ENCODE measurements at places on chromosomes 6 and 20.

GRCh38 chr6:57324538-57324937, 7.1 kb downstream of the PRIM2 start:
- DNase-seq = no peak

GRCh38 chr6:135372758-135373157, 124.8 kb downstream of the AHI1 start:
- no peak for DNase-seq

- no peak for DNase-seq
These were observed 152.3 kb downstream of the BTBD9 start for GRCh38 chr6:38487423-38487822.

DNA sequence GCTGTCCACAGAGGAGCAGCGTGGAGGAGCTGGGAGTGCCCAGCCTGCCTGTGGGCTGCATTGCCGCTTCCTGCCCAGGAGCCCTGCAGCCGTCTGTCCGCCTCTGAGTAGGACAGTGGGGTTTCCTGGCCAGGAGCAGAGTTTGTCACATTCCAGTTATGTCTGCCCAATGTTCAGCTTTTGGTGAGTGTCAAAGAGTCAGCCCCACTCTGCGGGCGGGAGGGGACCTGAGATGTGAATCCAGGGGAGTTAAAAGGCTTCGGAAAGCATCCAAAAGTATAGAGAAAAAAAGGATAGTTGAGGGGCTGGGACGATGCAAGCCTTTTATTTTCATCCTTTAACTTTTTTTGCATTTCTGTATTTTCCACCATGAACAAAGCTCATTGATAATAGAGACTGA, 7.2 kb upstream of the GATA5 start:
- no peak for DNase-seq

DNA sequence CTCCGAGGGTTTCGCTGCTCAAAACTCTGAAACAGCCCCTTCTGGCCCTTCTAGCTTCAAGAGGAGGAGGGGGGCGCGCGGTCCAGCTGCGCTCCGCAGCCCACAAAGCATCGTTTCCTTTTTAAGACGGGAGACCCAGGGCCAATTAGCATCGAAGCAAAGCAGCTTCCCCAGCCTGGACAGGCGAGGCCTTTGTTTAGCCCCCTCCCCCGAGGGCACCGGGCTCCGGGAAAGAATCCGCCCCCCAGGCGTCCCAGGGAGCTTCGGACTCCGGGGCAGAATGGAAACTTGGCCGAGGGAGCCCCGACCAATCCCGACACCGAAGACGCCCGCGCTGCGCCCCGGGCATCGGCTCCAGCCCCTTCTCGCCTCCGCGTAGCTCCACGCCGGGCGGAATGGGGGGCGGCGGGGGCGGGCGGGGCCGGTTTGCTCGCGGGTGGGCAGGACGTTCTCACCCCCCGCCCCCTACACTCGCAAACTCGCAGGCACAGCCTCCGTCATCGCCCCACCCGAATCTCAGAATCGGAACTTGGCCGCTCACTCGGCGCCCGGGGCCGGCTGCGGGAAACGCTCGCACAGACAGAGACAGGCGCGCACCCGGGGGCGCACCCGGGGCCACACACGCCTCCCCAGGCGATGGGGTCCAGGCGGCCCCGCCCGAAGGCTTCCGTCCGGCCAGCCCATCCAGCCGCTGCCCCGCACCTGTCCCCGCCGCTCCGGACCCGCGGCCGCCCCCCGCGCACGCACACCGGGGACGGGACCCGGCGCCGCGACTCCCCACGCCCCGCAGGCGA, 628 bp downstream of the NKAIN4 start:
- no peak for DNase-seq

- no peak for DNase-seq
These were observed 15.5 kb downstream of the CCDC167 start for GRCh38 chr6:37483917-37484785.

DNA sequence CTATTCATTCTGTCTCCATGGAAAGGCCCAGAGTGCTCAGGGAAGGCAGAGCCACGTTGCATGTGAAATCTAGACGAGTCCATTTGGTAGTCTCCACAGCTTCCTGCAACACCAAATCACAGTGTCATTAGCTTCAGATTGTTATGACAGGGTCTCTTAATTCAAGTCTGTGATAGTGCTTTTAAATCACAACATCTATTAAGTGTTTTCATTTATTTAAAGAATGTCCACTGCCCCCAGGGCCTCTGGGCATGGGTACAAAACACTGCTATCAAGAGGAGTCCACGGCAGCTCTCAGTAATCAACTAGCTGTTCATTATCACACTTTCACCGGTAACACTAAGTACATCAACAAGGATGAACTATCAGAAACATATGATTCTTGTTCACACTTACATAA, 455.9 kb upstream of the JARID2 start:
- DNase-seq = no peak

GRCh38 chr6:131231103-131231502, 95.8 kb downstream of the AKAP7 start:
- no peak for DNase-seq

DNA sequence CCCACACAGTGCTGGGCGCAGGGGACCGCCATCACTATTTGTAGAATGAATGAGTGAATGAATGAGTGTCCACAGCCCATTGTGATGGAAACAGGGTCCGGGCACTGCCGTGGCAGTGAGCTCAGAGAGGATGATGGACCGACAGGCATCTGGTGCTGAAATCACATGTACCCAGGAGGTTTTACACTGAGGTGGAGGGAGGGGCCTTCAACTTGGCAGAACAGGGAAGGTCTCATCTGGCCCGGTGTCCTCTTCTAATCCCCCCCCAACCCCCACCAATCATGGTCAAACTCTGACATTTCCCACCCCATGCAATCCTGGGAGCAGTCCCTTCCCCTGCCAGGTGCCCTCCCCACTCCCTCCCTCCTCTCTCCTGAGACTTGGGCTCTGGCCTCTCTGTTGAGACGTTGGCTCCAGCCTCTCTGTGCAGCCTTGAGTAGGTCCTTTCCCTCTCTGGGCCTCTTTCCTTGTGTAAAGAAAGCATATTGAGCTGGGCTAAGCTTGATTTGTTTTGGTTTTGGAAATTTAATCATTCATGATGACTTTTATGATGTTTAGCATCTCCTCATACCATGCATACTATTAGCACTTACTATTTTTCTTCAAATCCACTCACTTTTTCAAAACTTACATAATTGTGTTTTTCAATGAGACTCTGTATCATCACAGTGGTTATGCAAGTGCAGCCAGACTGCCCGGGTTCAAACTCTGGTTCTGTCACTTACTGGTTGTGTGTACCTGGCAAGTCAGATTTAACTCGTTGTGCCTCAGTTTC, 10.8 kb downstream of the KIAA1755 start:
- DNase-seq = no peak

- no peak for DNase-seq
These were observed 29.2 kb upstream of the BTN3A2 start for GRCh38 chr6:26335631-26336323.

DNA sequence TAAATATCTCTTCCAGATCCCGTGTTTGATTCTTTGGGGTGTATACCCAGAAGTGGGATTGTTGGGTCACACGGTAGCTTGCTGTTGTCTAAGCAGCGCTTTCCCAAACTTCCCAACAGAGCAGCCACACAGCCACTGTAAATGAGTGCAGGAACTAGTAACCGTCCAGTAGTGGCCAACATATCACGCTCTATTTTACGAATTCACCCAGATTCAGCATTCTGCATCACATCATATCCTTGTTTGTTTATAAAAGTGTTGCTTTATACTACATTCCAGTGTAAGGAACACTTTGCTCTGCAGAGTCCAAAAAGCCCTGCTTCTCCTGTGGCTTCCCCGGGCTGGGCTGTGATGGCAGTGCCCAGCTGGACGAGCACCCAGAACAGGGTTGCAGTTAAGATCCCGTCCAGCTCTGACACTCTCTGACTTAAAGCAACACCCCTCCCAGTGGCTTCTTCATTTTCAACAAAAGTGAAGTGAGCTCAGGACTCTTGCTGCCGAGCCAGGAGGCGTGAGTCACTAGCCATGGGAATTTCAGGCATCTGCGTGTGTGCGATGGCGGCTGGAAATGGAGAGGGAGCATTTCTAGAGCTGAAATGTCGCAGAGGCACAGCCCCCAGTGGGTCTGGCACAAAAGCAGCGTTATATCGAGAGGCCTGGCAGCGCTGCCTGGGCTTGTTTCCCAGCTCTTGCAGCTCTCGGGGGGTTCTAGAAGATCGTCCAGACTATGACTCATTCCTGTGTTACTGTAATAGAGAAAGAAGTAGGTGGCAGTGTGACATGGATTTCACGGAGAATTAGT, 216.3 kb upstream of the ECI2 start:
- peak; percentile 95 for DNase-seq

DNA sequence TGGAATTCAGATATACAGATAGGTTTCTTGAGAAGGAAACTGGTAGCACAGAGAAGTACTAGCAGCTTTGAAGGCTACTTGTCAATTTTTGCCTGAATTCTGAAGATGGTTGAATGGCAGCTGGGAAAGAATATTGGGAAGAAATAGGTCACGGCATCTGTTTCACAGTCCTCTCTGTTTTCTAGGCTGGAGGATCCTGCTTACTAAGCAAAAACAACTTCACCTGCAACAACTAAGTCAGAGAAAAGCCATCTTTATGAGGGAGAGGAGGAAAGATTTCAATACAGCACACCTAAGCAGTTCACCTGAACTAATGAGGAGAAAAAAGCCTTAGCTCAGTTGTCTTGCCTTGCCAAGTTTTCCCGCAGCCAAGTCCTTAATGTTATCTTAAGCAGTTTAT, 975.5 kb upstream of the EPHA7 start:
- DNase-seq = no peak

DNA sequence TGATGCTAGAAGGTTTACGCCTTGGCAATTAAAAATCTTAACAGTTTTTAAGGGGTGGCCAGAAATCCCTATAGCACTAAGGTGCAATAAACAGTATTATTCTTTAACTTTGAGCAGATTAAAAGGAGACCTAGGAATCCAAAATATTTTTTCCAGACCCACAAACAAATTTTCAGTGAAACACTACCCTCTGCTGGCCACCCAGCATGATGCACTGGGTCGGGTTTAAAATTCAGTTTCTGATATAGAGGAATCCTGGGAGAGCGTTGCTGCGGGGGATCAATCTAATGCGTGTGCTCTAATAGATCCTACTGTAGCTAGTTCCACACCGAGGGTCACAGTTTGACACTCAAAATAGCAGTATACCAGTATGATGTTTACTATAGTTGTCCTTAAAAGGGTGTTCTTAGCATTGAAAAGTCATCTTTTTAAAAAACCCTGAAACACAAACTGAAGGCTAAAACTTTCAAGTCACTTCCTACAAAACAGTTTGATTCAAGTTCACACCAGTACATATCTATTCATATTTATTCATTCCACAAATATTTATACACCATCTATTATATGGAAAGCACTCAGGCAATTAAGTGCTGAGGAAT, 10.2 kb downstream of the UBE3D start:
- DNase-seq = no peak

GRCh38 chr6:108742041-108742440, 106.2 kb upstream of the ARMC2 start:
- no peak for DNase-seq

GRCh38 chr6:14401246-14401645, 283.7 kb downstream of the CD83 start:
- no peak for DNase-seq

GRCh38 chr6:46353528-46353927, 137.7 kb downstream of the RCAN2 start:
- no peak for DNase-seq

DNA sequence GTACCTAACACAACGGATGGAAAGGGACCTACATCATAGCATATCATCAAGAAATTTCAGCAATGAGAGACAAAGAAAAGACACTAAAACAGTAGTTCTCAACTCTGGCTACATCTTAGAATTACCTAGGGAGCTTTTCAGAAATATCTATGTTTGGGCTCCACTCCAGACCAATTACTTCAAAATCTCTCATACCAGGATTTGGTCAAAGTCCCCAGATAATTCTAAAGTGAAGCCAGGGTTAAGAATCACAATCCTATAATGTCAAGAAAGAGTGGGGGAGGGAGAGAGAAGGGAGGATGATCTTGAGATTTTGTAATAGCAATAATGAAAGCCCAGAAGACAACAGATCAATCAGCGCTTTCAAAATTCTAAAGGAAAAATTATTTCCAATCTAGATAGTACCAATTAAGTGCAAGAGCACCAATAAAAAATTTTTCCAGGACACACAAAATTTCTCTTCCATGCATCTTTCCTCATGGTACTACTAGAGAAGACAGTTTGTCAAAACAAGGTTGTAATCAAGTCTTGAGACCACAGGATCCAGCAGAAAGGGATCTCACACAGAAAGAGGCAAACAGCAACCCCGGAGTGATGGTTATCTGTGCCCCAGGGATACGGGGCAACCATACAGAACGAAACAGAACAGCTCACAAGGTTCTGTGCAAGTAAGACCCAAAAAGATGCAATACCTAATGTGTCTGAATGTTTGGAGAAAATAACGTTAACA, 152.9 kb upstream of the DST start:
- no peak for DNase-seq

GRCh38 chr6:42427871-42428270, 23.9 kb downstream of the TRERF1 start:
- no peak for DNase-seq

DNA sequence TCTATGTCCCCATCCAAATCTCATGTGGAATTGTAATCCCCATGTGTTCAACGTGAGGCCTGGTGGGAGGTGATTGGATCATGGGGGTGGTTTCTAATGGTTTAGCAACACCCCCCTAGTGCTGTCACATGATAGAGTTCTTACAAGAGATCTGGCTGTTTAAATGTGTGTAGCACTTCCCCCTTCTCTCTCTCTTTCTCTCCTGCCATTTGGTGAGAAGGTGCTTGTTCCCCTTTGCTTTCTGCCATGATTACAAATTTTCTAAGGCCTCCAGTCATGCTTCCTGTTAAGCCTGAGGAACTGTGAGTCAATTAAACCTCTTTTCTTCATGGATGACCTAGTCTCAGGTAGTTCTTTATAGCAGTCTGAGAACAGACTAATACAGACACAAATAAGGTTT, 165.4 kb downstream of the OGFRL1 start:
- no peak for DNase-seq

DNA sequence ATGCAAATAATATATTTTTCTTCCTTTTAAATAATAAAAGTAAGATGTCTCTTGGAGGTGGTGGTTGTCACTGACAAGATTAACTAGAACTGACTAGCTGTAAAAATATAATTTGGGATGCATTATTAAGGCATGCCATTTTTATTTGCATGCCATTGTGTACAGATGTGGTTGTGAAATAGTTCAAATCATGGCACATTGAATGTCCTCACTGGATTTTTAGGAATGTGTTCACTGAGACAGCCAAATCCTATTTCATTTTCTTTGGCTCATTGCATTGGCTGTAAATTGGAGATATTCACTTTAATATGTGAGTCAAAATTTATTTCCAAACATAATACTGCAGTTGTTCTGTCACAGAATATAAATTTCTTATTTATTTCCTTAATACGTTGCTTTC, 62.3 kb downstream of the ESR1 start:
- no peak for DNase-seq

- no peak for DNase-seq
These were observed 252.9 kb upstream of the NRSN1 start for GRCh38 chr6:23873161-23873560.

GRCh38 chr6:56637640-56638039, 5.0 kb downstream of the DST start:
- DNase-seq = no peak

Data from posterior vena cava (tissue), 2 donors.